Smooth muscle cell of the coronary artery (primary cell): ENCODE measurements at places on chromosomes 11 and 22. TPM values are rescaled to one million over a fixed set of nuclear protein-coding genes. Genes with fewer than 3 reads are reported as not detected.

Gene SLC22A6
- total RNA-seq = not detected in 2 replicates

Gene CECR2
- under 0.01 and 1.6 TPM in 2 replicates for total RNA-seq

Gene POU2AF3
- total RNA-seq = not detected in 2 replicates

Gene ADORA2A
- 0.35 and 15.0 TPM in 2 replicates for total RNA-seq

Gene LPXN
- total RNA-seq = 3.6 and 13.8 TPM in 2 replicates

Gene APOA5
- not detected in 2 replicates for total RNA-seq

Gene IGLL1
- not detected in 2 replicates for total RNA-seq
